ENCODE measurements at places on chromosomes 3 and 15.
A peak's percentile ranks its signal among the peaks of the same experiment; 100 is the strongest.

DNA sequence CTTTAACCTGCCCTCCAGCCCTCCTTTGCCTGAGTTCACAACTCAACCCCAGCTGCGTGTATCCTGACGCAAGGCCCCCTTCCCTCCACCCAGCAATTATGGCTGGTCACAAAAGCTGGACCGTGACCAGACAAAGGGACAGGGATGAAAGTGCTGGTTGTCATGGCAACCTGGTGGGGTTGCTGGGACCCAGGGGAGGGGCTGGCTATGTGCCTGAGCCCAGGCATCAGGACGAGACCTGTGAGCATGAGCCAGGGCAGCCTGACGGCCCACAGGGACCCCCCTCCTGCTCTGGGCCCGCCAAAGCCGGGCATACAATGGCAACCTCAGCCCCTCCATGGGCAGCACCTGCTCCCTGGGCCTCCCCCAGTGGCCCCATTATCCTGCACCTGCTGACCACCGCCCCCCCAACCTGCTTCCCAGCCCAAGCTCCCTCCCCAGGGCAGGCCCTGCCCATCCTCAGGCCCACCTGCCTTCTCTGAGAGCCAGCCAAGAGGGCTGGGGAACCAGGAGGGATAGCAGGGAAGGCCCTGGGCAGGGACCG lies 4.5 kb upstream of the DNAH1 start:
- DNase-seq = no peak

DNA sequence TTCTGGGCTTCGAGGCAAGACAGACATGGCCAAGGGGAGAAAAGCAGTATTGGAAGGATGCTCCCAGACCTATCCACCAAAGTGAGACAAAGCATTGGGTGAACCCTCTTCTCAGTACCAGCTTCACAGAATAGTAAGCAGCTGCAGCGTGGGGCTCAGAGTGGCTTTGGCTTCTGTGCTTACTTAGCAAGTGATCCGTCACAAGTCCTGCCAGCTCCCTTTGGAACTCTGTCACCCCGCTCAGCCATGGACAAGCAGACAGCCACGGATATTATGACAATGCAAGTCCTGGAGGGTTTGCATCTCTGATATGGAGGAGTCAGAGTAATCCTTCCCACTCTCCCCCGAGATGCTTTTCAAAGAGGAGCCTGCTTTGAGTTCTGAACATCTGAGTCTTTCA lies 90.8 kb downstream of the SLCO3A1 start:
- no peak for DNase-seq

GRCh38 chr3:187999821-188000220 lies 154.1 kb upstream of the LPP start:
- DNase-seq = peak; percentile 33

- DNase-seq = no peak
Measured at GRCh38 chr3:72232331-72232730, 447.4 kb upstream of the PROK2 start.

DNA sequence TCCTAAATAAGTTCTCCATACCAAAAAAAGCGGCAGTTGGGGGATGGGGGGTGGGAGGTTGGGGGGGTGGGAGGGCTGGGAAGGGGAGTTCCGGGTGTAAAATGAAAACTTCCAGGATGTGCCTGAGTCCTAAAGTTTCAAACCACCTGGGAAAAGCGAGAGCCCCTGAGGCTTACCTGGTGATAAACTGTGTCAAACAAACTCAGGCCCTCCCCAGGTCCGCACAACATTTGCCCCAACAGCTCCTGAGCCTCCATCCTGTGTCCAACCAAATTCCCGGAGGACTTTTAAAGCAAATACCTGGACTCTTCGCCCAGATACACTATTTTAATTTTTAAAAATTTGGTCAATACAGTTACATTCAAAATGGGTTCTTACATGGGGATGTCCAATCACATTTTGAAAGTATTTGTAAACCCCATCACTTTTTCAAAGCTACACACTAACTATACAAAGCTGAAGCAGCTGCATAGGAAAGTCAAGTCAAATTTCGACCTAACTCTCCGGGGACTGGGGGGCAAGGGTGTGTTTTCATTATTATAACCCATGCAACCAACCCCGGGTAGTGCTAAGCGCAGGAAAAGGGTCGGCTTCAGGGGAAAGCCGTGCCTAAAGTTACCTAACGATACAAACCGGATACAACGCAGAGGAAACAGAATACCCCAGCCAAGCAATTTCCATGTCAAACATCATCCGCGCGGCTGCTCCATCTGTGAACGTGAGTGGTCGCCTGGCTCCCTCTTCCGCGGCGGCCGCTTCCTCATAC lies 685 bp upstream of the FOXB1 start:
- DNase-seq = no peak

DNA sequence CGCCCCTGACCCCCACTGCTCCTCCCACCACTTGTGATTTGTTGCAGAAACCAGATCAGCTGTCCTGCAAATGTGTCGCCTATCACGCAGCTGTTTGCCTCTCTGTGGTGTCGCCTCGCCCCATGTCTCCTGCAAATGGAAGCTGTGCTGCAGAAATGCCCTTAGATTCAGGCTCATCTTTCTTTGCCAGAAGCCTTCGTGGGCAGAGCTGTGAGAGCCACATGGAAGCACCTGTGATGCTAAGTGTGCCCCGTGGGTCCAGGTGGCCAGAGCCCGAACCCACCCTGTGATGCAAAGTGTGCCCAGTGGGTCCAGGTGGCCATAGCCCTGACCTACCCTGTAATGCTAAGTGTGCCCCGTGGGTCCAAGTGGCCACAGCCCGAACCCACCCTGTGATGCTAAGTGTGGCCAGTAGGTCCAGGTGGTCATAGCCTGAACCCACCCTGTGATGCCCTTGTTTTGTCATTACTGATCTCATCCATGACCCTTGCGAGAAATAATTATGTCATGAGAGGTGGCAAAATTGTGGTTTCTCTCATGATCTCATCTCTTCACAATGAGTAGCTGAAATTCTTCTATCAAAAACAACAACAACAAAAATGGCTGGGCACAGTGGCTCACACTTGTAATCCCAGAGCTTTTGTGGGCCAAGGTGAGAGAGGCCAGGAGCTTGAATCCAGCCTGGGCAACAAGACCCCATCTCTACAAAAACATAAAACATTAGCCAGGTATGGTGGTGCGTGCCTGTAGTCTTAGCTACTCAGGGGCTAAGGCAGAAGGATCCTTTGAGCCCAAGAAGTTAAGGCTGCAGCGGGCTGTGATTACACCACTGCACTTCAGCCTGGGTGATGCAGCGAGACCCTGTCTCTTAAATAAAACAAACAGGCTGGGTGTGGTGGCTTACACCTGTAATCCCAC lies 187.4 kb downstream of the GOLGA6L6 start:
- peak; percentile 6 for DNase-seq

- DNase-seq = no peak
Measured at GRCh38 chr3:145900056-145900829, 260.7 kb downstream of the PLOD2 start.

DNA sequence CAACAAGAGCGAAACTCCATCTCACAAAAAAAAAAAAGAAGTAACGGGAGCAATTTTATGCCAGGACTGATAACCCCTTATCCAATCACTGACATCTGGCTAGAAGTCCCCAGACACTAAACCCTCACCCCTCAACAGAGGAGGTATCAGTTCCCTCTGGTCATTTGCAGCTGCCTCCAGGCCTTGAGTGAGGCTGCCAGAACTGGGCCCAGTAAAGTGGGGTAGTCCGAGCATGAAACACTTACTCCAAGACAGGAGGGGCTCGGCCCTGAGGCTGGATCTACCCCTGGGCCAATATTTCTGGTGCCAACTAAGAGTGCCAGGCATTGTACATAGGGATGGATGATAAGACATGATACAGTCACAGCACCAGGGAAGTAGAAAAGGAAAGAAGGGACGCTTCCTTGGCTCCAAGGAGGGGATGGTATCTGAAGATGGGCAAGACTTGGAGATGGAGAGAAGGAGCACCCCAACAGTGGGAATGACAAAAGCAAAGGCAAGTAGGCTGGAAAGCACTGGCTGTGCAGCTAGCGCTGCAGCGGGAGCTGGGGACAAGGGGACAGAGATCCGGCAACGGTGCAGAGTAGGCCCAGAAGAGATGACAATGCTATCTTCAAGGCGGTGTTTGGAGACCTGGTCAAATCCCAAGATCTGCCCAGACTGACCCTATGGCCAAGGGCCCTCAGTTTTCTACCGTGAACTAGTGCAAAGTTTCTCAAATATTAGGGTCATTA lies 2.2 kb downstream of the XXYLT1 start:
- DNase-seq = no peak

GRCh38 chr3:102225407-102226132 lies 209.2 kb upstream of the ZPLD1 start:
- no peak for DNase-seq

GRCh38 chr3:164467007-164467406 lies 611.3 kb downstream of the SI start:
- DNase-seq = no peak

- no peak for DNase-seq
Measured at GRCh38 chr15:95620934-95621579, 709.4 kb upstream of the NR2F2 start.

DNA sequence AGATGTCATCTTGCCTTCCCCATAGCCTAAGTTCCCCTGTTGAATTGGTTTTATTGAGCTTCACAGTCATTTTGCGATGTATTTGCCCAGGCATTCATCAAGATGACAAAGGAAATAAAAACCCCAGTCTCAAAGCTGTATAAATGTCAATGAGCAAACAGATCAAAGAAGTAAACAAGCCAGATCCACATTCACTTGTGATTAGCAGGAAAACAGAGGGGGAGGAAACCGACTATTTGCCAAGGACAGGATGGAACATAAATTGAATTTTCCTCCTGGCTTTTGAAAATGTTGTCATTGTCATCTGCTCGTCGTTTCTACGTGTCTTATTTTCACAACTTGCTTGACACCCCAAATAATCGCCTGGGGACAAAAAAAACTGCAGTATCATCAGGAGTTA lies 83.5 kb downstream of the SV2B start:
- DNase-seq = no peak

GRCh38 chr3:17088602-17089313 lies 204.0 kb downstream of the PLCL2 start:
- DNase-seq = peak; percentile 27

DNA sequence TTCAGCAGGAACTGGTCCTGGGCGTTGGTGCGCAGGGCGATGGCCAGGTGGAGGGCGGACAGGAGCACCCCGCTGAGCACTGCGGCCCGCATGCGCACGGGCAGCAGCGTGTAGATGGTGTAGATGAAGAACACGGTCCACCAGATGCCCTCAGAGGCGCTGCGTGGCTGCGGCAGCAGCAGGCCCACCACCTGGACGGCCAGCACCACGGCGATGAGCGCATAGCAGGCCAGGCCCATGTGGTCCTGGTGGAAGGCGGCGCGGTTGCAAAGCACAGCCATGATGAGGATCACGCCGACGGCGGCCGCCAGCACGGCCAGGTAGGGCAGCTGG lies 1.5 kb downstream of the ADCY5 start:
- no peak for DNase-seq

DNA sequence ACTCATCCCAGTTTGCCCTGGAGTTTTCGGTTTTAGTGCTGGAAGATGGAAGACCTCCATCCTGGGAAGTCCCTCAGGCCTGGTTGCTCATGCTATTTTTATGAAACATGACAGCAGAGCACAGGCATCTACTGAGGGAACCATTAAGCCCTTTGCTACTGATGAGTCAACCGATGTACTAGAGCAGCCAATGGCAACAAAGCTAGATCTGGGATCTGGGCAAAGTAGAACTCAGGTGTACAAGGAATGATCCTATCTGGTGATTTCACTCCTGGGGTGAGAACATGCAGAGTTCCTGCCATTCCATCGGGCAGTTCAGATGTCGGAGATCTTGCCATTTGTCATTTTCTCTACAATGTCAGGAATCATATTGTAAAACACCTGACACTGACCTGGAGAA lies 166.2 kb upstream of the NSMCE3 start:
- DNase-seq = no peak

DNA sequence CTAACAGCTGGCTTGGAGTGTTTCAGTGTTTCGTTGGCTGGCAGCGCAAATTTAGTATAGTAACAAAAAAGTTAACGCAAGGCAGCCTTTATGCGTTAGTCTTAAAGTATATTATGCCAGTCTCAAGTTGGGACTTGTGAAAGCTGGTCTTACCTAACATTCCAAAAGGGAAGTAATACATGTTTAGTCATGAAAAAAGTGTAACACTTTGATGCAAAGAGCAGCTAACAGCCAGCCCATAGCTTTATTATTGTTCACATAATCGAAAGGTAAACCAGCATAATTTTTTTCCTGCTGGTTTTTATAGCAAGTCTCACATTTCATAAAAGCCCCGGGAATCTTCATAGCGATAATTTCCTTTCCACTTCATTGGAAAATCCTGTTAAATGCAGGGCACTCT lies 2.4 kb upstream of the GPR87 start:
- DNase-seq = no peak

DNA sequence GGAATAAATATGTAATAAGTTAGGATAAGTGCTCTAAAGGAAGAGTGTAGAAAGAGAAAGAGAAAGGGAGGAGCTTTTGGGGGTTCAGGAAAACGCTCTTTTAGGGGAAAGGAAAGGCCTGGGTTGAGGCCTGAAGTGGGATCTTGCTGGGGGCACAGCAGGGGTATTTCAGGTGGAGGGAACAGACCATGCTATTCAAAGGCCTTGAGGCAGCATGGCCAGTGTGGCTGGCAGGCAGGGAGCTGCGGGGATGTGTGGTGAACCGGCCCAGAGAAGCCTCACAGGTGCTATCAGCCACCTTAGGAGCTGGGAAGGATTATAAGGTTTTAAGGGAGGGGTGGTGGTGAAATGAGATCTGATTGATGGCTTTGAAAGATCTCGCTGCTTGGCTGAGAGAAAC lies 66.6 kb downstream of the LINGO1 start:
- DNase-seq = no peak

DNA sequence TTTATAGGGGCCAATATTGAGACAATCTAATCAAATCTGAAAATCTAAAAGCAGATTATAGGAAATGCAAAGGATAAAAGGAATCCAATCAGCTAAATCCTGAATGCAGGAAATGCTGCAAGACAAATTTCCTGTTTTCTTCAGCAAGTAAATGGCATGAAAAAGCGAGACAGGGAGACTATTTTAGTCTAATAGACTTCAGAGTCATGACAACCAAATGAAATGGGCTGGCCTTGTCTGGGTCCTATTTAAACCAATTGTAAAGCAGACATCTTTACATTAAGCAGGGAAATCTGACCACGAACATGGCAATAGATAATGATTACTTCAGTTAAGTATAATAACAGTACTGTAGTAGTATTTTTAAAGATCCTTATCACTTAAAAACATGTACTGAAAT lies 2.1 kb downstream of the DBR1 start:
- no peak for DNase-seq

DNA sequence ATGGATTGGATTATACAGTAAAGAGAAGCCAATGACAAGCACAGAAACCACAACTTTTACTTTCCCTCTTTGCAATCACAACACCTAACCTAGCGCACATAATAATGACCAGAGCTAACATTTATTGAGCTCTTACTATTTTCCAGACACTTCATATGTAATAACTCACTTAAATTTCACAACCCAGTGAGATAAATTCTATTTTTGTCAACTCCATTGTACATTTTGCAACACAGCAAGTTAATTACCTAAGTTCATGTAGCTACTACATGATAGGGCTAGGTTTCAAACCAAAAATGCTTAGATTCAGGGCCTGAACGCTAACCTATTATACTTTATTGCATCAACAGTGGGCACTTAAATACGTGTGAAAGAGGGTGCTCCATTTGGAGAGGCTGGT lies 89.5 kb downstream of the GADL1 start:
- no peak for DNase-seq

All from stimulated activated CD4-positive, alpha-beta T cell treated with anti-CD3 and anti-CD28 coated beads, Interleukin-4, amount 100 ng/mL, for 24 hours (primary cell).